Naive B cell (primary cell): ENCODE measurements at places on chromosomes 6 and 20. TPM values are rescaled to one million over a fixed set of nuclear protein-coding genes. Genes with fewer than 3 reads are reported as not detected.

The MAP1LC3A gene
- polyA plus RNA-seq, result 1.9 TPM

The C6orf132 gene
- polyA plus RNA-seq, result not detected

- peak; percentile 75 for DNase-seq
Observed at GRCh38 chr6:27890445-27891319, 21.5 kb downstream of the OR2B2 start.

The RRAGD gene
- 0.53 TPM for polyA plus RNA-seq

DNA sequence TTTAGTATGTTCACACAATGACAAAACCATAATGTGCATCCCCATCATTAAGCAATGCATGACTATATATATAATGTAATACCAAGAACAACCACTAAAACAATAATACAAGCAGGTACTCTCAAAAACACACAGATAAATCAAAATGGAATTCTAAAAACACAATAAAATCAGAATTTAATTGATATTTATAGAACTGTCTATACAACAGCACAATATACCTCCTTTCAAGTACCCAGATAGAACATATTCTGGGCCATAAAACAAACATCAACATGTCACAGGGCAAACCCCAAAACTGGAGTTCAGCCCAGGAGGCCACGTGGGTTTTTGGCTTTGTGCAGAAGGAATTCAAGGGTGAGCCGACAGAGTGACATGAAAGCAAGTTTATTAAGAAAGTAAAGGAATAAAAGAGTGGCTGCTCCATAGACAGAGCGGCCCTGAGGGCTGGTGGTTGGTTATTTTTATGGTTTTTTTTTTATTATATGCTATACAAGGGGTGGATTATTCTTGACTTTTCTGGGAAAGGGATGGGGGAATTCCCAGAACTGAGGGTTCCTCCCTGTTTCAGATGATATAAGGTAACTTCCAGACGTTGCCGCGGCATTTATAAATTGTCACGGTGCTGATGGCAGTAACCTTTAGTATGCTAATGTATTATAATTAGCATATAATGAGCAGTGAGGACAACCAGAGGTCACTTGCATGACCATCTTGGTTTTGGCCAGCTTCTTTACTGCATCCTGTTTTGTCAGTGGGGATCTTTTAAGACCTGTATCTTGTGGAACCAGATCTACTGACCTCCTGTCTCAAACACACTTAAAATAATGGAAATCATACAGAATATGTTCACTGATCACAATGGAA lies 5.6 kb downstream of the RAB23 start:
- no peak for DNase-seq

The KIAA0408 gene
- polyA plus RNA-seq, result not detected

The CGA gene
- not detected for polyA plus RNA-seq

The TREM2 gene
- 0.38 TPM for polyA plus RNA-seq

The DPM1 gene
- polyA plus RNA-seq, result 86.2 TPM

The LY6G6C gene
- polyA plus RNA-seq, result not detected

The LGSN gene
- polyA plus RNA-seq, result not detected

DNA sequence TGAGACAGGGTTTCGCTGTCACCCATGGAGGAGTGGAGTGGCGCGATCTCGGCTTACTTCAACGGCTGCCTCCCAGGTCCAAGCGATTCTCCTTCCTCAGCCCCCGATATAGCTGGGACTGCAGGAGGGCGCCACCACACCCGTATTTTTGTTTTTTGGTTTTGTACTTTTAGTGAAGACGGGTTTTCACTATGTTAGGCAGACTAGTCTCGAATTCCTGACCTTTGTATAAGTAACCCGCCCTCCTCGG lies 115.4 kb upstream of the BTN3A2 start:
- DNase-seq, result no peak

The TBXT gene
- not detected for polyA plus RNA-seq

The RFX6 gene
- polyA plus RNA-seq, result not detected

DNA sequence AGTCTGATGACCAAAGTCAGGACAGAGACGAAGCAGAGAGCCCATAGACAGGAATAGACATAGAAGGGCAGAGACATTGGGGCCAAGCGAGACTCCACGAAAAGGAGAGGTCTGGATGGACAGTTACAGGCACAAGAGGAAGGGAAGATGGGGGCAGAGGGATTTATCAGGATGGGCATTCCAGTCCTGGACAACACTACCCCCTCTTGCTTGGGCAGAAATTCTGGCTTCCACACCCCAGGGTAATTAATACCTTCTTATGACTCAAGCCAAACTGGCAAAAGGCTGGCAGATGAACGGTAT lies 82.2 kb upstream of the MAFB start:
- DNase-seq, result no peak

DNA sequence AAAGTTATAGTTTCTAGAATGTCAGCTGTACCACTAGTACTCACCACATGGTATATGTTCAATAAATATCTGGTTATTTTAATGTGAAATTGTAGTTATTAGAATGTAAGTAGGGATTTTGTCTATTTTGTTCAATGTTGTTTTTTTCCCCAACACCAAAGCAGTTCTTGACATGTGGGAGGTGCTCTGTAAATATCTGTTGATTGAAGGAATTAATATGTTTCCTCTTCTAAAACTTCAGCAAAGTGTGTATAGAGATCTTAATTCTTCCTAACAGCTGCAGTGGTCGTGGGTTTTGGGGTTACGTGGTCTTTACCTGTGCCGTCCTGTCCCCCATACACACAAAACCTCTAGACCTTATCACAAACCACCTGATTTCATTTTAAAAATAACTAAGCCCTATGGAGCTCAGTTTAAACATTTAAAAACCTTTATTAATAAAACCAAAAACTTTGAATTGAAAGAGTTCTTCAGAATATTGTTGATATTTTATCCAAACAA lies 471.9 kb upstream of the SOX4 start:
- no peak for DNase-seq

The BEND6 gene
- not detected for polyA plus RNA-seq

The MOG gene
- not detected for polyA plus RNA-seq

GRCh38 chr20:3734111-3734843 lies 1.8 kb downstream of the HSPA12B start:
- DNase-seq, result no peak

GRCh38 chr20:25221592-25222460 lies 26.1 kb upstream of the PYGB start:
- no peak for DNase-seq

DNA sequence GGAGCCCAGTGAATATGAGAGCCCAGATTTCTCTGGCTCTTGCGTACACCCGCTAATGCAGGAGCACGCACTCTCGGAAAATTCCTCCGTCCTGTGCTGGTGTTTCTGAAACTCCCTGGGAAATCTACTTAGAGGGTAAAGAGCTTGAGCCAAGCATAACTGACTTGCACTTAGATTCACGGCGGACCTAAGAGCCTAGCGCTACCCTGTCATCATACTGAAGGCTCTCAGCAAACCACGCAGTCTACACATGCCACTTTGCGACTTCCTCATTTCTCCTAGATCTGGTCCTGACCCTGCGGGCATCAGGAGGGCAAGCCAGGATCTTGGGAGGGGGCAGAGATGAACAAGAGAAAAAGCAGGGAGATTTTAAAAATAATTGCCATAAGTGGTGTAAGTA lies 324.7 kb downstream of the CD83 start:
- peak; percentile 11 for DNase-seq

DNA sequence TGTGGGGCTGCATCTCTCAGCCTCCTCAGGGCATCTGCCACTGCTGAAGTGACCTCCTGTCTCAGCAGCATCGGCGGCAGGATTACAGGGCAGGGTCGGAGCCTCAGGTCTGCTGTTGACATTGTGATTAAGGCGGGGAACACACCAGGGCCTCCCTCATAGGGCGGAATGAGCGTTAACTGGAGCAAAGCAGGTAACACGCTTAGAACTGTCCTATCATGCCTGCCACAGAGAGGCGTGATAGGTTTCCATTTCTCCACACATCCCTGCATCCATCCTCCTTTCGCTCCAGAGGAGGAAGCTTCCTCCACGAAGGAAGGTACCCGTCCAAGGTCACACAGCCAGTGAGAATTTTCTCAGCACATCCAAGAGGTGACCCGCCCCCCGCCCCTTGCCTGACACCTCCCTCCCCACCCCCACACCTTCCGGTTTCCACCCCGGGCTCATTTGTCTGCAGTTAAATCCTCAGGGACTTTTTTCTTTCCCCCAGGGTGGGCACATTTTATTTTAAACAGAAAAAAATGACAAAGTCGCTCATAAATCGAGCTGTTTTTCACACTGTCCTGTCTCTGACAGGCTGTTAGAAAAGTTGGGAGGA lies 200.8 kb downstream of the TFAP2C start:
- no peak for DNase-seq

DNA sequence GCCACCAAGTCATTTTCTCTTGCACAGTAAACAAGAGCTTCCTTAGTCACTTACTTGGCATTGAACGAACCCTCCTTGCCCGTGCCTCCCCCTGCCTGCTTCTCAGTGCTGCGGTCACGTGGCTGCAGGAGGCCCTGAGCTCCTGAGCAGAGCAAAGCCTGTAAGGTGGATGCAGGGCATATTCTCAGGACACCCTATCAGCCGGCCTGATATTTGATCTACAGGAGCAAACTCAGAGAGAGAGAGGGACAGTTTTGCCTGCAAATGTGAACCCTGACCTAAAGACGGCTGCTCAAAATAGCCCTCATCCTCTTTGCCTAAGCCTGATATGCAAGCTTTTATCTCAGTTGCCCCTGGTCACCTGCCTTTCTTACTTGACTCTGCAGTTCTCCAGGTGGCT lies 93.0 kb upstream of the POPDC3 start:
- DNase-seq, result no peak

- DNase-seq, result no peak
Observed at GRCh38 chr6:89734526-89734925, 85.1 kb downstream of the MDN1 start.

The TPD52L1 gene
- polyA plus RNA-seq, result not detected

GRCh38 chr20:12198281-12198680 lies 280.6 kb downstream of the BTBD3 start:
- DNase-seq, result no peak

DNA sequence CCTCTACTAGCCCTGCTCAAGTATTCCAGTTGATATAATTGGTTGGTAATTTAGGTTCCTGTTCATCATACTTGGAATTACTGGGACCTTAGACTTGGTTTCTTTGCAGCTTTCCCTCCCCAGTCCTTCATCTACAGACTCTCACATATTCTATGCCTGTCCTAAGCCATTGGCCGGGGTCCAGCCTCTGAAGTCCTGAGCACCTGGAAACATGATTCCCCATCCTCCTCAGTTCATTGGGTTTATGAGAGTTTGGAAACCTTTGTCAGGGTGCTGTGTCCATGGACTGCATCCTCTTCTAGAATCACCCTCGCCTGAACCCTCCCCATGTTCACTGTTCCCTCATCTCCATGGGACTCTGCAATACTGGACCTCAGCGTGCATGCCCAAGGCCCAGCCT lies 8.8 kb downstream of the GSTA2 start:
- DNase-seq, result no peak

The EFCAB8 gene
- polyA plus RNA-seq, result not detected

The HMGCLL1 gene
- polyA plus RNA-seq, result not detected

The PPP1R14C gene
- 0.22 TPM for polyA plus RNA-seq
